BJ (cell line): ENCODE measurements at places on chromosomes 7 and 10.

DNA sequence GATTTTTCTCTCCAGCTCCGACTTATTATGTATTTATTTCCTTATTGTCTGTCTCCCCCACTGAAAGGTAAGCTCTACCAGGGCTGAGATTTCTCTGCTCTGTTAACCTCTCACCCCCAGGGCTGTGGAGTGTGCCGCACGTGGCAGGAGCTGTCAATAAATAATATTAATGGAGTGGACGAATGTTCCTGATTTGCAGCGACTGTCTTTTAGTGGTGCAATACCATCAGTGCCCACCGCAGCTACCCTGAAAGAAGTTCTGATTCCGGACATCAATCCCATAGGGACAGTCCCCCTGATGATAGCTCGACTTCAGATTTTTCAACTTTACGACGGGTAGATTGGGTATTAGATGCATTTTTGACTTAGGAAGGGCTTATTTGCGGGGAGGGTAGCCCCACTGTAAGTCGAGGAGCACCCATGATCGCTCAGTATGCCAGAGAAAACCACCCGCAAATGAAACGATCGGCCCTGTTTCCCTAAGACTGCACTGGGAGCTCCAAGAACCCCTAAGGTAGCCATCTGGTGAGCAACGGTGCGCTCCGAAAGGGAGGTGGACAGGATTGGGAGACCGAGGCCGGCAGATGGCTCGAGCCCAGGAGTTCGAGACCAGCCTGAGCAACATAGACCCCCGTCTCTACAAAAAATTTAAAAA is 986 bp upstream of the PPP2R2D start:
- no peak for DNase-seq

GRCh38 chr10:96642973-96643372 is 56.2 kb upstream of the TM9SF3 start:
- DNase-seq, result no peak

GRCh38 chr7:77284005-77284404 is 84.4 kb upstream of the FGL2 start:
- DNase-seq, result no peak

GRCh38 chr7:110007320-110008063 is 1083.4 kb upstream of the LRRN3 start:
- DNase-seq, result no peak

- no peak for DNase-seq
Measured at GRCh38 chr7:31816810-31817209, 129.8 kb downstream of the PPP1R17 start.

GRCh38 chr7:50352282-50352681 is 47.8 kb downstream of the IKZF1 start:
- DNase-seq, result no peak

GRCh38 chr10:103506061-103506460 is 12.6 kb downstream of the NEURL1 start:
- DNase-seq, result no peak

DNA sequence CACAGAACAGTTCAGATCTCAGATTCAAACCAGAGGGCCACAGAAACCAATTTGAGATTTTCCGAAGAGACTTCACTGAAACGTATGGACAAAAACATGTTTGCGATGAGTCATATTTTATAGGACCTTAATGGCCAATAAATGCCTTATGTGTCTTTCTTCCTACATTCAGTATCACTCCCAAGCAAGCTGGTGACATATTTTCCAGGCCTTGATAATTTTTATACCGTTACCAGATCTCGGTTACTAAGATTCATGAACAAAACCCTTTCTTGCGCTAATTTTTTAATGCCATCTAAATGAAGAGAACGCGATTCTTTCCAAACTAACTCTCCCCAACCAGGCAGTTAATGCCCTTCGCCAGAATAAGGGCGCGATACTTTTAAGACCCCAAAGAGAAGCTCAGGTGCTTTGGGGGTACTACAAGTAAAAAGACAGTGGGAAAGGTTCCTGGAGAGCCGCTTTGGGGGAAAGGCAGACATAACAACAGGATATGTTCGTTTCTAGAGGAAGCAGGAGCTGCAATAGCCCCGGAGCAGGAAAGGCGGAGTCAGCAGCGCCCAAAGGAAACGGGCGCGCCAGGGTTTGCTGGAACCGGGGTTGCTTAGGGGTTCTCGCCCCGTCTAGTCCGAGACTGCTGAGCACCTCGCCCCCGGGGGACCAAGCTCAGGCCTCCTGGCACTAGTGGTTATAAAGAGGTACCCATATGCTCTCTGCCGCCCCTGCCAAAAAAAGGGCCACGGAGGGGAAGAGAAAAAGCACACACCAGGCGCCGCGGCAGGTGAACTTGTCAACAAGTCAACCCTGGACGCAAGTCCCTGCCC is 884 bp downstream of the ICA1 start:
- no peak for DNase-seq

DNA sequence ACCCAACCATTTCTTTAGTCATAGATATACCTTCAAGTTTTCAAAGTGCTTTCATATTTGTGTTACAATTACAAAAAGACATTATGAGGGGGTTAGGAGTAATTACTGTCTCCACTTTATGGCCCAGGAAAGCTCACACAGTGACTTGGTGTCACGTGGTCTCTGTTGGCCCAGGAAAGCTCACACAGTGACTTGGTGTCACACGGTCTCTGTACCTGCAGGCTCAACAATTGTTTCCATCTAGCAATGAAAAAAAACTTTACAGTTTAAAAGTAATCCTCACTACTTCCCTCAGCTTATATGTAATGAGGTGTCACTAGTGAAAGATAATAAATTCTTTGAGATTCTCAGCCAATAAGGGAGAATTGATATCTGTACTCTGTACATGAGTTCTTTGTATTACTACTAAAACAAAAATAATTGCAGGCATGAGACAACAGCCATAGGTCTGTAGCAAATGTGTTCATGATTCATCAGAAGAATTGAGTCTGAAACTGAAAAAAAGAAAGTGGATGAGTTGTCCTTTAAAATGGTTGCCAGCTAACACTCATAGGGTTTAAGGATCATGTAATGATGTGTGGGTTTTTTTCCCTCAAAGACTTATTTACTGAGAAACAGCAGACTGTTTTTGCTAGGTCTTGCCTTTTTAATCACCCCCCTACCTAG is 10.9 kb downstream of the OGDH start:
- DNase-seq, result peak; percentile 37

GRCh38 chr10:70958396-70958795 is 70.0 kb upstream of the PCBD1 start:
- DNase-seq, result no peak

DNA sequence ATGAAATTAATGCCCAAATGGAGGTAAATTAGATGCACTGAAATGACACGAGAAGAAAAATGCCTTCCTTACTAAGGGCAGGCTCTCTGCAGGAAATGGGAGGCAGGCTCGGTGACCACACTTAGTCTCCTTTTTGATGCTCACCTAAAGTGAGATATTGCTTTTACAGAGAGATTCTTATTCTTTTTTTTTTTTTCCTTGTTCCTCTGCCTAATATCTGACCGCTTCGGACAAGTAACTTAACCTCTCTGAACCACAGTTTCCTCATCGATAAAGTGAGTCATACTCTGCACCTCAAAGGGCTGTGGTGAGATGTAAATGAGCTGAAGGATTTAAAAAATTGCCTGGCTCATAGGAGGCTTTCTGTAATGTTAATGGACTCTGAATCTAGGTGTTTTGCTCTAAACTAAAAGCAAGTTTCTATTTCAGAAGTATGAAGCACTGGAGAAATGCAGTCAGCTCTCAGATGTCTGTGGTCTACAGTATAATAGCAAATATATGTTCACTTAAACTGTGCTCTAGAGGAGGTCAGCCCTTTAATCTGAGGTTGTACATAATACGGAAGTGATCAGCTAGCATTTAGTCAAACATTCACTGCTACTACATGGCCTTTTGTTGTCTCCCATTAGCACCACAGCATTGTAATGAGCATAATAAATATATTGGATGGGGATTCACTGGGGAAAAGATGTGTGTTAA is 23.2 kb downstream of the NKX2-3 start:
- no peak for DNase-seq

DNA sequence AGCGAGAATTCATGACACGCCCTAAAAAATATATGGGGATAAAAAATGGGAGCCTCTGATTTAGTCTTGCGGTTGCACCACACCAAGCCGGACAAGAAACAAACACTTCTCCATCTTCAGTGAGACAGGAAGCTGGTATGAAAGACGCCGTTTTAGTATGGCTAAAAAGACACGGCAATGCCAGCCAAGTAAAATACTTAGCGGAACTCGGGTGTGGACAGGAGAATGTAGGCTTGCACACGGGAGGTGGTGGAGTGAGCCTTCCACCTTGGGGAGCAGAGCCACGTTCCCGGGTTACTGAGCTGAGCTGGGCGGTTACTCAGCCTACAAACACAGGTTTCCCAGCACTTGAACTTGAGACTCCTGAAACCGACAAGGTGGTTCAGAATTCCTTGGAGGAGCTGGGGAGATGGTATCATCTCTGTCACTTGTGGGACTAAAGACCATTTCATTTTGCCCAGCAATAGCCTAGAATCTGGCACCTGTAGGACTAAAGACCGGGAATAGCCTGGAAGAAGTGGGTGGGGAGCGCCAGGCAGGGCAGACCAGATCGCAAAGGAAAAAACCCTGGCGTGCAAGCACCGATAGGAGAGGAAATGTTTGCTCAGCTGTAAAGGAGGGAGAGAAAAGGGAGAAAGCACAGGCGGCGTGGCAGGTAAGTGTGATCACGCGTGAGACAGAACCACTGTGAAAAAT is 34.8 kb upstream of the SEPHS1 start:
- no peak for DNase-seq

- DNase-seq, result no peak
Measured at GRCh38 chr7:107364787-107365186, 105.1 kb upstream of the GPR22 start.

GRCh38 chr10:23015021-23015707 is 80.2 kb upstream of the MSRB2 start:
- DNase-seq, result no peak

- no peak for DNase-seq
Measured at GRCh38 chr10:35498693-35499092, 106.4 kb upstream of the GJD4 start.

DNA sequence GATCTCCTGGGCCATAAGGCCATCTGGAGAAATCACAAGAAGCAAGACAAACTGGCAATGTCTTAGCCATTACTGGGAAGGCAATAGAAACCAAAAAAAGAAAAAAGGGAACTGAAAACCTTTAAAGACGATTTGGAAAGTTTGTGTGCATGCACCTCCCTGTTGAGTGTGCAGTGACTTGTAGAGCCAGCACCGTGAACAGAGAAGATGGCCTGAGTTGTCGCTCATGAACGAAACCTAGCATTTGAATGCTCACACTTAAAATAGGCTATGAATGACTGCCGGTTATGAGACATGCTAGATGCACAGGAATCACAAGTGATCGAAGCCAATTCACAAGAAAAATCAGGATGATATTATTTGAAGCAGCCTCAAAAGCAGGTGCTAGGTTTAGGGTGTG is 151.3 kb upstream of the ADO start:
- no peak for DNase-seq

- DNase-seq, result no peak
Measured at GRCh38 chr7:39406467-39406866, 159.7 kb upstream of the YAE1 start.

- DNase-seq, result no peak
Measured at GRCh38 chr7:115007751-115008150, 85.9 kb downstream of the MDFIC start.
